Naive thymus-derived CD4-positive, alpha-beta T cell (primary cell): ENCODE measurements at places on chromosomes 1 and 21. TPM values are rescaled to one million over a fixed set of nuclear protein-coding genes. Genes with fewer than 3 reads are reported as not detected.
A peak's percentile ranks its signal among the peaks of the same experiment; 100 is the strongest.

DNA sequence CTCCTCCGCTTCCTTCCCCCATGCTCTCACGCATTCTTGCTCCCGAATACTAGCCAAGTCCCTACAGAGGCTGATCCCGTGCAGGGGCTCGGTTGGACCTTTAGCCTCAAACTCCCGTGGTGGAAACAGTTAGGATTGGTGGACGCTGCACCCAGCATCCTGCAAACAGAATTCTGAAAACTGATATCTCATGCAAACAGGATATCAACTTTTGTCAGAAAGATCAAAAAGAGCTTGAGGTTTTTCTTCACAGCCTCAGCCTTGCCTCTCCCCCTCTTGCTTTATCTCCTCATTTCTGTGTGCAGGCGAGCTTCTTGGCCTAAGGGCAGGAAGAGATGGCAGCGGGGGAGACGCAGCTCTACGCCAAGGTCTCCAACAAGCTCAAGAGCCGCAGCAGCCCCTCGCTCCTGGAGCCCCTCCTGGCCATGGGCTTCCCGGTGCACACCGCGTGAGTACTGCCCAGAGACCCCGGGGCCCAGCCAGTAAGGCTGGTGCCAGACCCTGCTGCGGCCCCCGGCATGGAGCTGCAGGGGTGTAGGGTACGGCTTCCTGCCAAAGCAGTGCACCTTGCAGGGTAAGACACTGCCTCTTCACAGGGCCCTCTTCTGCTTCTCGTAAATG lies at the start of gene UBASH3A:
Gene UBASH3A, plus strand, starts transcription at position 292 of the 621 bp plus-strand sequence. Its CDS starts 44 bp downstream, at position 336.
- DNase-seq: peak; percentile 87

DNA sequence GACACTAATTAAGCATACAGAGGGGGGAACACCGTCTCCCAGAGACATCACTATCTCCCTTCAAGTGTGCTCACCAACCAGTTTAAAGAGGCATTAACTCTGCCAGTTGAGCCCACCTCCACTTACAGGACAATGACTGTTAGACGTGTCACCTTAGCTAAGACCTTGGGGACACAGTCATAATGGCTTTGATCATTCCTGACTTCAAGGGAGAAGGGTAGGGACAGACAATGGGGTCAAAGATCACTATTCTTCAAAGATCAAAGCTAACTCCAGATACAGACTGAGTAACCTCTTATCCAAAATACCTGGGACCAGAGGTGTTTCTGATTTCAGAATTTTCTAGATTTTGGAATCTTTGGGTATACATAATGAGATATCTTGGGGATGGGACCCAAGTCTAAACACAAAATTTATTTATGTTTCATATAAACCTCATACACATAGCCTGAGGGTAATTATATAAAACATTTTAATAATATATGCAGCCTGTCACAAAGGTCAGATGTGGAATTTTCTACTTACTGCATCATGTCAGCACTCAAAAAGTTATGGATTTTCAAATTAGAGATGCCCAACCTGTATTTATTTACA lies 246.1 kb downstream of the SLC45A1 start:
- no peak for DNase-seq

- no peak for DNase-seq
Measured at GRCh38 chr1:164928232-164928812, 369.3 kb downstream of the PBX1 start.

DNA sequence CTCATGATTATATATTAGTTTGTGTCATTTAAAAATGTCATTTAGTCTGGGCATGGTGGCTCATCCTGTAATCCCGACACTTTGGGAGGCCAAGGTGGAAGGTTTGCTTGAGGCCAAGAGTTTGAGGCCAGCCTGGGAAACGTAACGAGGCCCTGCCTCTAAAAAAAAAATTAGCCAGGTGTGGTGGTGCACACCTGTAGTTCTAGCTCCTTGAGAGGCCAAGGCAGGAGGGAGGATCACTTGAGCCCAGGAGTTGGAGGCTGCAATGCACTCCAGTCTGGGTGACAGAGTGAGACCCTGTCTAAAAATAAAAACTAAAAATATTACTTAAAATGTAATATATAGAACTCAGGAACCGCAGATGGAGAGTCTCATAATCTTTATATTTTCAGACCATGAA lies 34.6 kb downstream of the RUNX3 start:
- no peak for DNase-seq

- DNase-seq: no peak
Measured at GRCh38 chr1:11984576-11984975, 4.3 kb downstream of the MFN2 start.

HLX gene
- total RNA-seq: not detected

GRCh38 chr1:14697353-14697752 lies 98.9 kb downstream of the KAZN start:
- DNase-seq: no peak

- no peak for DNase-seq
Measured at GRCh38 chr1:156121457-156121856, 6.9 kb downstream of the LMNA start.

- no peak for DNase-seq
Measured at GRCh38 chr1:11463177-11463576, 15.8 kb upstream of the DISP3 start.

TOR3A gene
- total RNA-seq: 19.1 TPM

- DNase-seq: no peak
Measured at GRCh38 chr1:101526813-101527212, 290.0 kb downstream of the S1PR1 start.

GRCh38 chr1:217506878-217507277 lies 124.0 kb downstream of the GPATCH2 start:
- no peak for DNase-seq

FMO2 gene
- total RNA-seq: not detected
